ENCODE measurements at places on chromosomes 3 and 15.

DNA sequence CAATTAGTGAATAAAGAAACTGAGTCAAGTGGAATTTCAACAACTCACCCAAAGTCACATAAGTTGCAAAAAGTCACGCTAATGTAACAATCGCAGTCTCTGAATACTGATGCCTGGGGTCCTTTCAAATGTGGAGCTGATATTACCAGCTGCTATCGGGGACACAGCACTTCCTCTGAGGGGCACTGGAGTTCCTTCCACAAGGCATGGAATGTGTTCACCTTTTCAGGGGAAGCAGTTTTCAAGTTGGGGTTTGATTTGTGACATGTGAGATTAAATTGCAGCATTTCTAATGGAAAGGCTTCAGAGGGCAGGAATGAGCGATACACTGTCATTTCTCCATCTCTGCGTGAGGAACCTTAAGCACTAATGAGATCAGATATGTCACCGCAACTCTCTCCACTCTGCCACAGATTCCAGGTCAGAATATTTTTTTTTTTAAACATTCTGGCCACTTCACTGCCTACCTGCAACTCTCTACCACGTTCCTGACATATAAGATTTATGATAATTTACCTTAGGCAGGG is 807.2 kb upstream of the CFAP20DC start:
- no peak for DNase-seq

GRCh38 chr3:149363053-149363452 is 14.4 kb downstream of the TM4SF1 start:
- no peak for DNase-seq

DNA sequence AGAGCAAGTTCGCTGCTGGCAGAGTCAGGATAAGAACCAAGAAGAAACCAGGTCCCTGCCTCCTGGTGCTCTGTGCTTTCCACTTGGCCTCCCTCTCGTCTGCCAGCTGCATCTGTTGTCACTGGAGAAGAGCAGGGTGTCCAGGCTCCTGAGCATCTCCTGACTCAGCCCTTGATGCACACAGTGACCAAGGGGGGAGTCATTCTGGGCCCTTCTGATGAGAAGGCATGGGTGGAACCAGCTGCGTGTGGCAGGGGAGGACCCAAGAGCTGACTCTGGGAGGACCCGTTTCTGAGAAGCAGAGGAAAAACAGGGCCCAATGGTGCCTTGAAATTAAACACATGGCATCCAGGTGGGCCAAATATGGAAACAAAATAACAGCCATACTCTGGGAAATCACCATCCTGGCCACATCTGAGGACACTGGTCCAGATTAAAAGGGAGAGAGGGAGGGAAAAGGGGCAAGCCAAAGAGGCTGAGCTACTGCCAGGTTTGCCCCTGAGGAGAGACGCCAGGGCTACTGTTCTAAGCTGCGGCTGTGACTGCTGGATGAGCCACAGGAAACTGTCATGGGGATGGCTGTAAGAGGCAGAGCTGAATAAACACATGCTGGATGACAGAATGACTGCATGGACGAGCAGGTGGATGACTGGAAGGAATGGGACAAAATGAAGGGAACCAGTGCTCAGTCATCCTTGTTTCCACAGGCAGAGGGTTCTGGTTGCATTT is 58.1 kb upstream of the CA12 start:
- DNase-seq = peak; percentile 26

DNA sequence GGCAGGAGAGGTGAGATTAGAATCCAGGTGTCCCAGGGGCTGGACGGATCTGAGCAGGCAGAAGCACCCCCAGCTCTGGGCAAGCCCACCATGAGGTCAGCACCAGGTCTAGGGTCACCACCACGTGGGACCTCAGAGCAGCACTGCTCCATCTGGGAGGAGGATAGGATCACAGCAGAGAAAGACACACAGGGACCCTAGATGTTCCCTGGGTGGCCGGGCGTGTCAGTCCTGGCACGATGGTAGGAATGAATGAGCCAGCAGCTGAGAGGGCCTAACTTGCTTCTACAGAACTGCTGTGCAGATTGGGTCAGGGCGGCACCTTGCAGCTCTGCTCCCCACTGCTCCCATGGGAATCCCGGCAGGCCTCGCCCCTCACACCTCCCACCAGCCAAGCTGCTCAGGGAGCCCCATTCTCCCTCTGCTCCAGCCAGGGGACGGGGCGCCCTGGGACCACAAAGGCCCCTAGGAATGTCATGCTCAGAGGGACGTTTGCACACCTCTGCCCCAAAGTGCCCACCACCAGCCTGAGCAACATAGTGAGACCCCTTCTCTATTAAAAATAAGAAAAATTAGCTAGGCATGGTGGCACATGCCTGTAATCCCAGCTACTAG is 66.3 kb downstream of the ZNF445 start:
- no peak for DNase-seq

GRCh38 chr15:26893351-26894065 is 26.6 kb downstream of the GABRA5 start:
- no peak for DNase-seq

DNA sequence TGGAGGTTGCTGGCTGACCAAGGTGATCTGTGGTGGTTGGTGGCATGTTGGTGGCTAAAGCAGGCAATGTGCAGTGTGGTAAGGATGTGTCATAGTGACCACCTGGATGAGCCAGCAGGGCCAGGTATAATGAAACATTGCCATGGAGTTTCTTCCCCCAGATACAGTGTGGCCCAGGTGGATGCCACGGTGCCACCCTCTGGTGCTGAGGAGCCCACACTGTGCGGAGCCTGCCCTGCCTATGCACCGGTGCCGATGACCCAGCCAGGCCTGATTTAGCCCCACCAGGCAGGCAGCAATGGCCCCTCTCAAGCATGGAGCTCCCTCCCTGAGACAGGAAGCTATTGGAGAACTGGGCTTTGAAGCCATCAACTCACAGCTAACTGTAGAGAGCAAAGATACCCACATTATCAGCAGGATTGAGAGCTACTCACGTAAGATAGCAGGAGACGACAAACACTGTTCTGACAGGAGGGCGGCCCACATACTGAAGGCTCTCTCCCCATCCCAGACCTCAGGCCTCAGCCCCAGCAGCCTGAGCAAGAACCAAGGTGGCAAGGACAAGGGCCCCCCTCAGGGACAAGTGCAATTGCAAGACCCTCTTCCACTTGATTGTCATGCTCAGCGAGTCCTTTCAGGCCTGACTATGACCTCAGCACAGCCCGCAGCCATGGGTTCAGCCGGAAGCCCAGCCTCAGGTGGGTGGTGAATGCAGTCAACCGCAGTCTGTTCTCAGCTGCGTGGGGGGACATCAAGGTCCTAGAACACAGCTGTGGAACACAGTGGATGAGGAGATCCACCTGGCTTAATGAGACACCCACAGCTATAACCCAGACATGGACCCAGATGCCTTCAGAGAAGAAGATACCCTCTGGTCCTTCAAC is 82.8 kb upstream of the CDV3 start:
- peak; percentile 71 for DNase-seq

GRCh38 chr3:64093825-64094712 is 70.8 kb upstream of the PSMD6 start:
- DNase-seq = no peak

DNA sequence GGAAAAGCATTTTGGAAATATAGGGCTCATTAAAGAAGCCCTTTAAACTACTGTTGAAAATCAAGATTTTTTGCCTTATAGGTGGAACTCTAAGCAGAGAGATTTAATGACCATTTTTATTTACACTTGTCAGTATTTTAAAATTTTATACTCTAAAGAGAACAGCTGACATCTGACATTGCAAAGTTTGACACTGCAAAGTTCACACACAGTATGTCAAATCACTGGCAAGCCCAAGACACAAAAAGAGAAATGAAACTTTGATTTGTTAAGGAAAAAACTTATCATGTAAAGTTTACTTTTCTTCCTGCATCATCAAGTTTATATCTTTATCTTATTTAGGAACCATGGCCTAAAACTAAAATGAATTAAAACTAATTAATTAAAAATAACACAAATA is 40.2 kb downstream of the DPH6 start:
- no peak for DNase-seq

DNA sequence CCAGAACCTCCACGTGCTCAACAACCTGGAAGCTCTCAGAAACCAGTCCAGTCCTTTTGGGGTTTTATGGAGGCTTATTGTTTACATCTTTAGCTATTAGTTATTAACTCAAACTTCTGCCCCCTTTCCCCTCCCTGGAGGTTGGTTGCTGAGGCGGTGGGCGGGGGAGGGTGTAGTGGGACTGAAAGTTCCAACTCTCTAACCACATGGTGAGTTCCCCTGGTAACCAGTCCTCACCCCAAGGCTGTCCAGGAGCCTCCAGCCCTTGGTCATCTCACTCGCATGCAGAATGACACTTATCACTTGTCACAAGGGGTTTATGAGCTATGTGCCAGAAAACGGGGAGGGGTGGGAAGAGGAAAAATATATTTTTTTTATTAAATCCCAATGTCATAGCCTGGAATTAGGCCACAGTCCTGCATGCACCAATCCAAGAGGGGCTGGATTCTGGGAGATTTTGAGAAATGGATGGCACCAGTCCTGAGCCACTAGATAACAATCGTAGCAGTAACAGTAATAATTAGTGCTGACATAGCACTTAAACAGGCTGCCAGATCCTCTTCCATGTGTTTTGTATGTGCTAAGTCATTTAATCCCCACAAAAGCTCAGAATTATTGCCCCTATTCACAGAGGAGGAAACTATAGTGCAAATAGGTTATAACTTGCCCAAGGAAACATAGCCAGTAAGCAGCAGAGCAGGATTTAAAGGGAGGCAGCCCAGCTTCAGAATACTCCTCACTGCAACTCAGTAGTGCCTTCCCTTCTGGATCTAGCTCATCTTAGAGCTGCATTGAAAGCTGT is 85.7 kb downstream of the CRYGS start:
- no peak for DNase-seq

- DNase-seq = no peak
These were observed 13.0 kb upstream of the MAPK6 start for GRCh38 chr15:52005748-52006701.

Data from CD4-positive, alpha-beta T cell treated with Interleukin-6 for 4 hours (primary cell).